ENCODE measurements at places on chromosomes 16 and 17.

GRCh38 chr16:58187092-58187491 lies 10.8 kb downstream of the CSNK2A2 start:
- no peak for DNase-seq

DNA sequence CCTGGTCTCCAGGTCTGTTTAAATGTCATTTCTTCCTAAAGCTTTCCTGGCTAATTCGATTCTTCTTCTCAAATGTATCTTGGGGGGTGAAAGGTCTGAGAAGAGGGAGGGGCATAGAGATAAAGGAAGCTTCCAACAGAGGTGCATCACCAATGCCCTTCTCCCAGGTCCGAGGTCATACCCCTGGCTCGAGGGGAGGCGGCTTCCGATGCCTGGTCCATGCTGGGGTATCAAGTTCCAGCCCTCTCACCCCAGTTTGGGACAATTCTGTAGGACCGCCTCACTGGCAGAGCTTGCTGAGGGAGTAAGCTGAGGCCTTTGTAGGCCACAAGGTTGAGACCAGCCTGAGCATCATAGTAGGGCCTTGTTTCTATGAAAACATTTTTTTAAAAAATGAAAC lies 10.3 kb upstream of the CEP20 start:
- no peak for DNase-seq

DNA sequence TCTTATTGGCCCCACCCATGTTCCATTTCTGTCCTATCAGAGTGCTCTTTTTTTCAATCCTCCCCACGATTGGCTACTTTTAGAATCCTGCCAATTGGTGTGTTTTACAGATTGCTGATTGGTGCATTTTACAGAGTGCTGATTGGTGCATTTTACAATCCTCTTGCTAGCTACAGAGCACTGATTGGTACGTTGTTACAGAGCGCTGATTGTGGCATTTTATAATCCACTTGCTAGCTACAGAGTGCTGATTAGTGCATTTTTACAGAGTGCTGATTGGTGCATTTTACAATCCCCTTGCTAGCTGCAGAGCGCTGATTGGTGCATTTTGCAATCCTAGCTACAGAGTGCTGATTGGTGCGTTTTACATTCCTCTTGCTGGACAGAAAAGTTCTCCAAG lies 9.5 kb upstream of the CCL17 start:
- DNase-seq: no peak

DNA sequence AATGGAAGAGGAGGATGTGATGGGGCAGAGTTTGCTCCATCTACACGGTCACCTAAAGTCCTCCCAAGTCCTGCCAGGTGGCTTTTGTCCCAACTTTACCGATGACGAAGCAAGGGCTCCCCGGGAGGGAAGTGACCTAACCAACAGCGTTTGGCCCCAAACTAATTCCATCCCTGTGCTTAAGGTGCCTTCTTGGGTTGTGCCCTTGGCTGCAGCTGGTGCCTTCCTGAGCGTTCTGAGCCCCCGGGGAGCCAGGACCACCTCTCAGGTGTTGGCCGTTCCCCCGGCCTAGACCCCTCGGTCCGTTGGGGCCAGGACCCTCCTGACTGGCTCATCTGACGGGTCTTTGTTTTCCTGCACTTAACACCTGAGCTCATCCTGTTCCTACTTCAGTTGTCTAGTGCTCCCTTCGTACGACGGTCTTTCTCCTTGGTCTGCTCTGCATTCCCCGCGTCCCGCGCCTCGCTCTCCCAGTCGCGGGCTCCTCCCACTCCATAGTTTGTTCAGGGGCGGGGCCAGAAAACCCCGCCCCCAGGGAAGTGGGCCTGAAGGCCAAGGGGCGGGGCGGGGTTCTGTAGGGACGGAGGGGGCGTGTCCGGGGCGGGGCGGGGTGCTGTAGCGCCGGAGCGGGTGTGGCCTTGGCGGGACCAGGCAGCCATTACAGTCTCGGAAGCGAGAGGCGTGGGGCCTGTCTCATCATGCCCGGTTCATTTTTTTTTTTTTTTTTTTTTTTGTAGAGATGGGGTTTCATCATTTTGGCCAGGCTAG lies 822 bp upstream of the ZSCAN10 start:
- DNase-seq: peak; percentile 88

DNA sequence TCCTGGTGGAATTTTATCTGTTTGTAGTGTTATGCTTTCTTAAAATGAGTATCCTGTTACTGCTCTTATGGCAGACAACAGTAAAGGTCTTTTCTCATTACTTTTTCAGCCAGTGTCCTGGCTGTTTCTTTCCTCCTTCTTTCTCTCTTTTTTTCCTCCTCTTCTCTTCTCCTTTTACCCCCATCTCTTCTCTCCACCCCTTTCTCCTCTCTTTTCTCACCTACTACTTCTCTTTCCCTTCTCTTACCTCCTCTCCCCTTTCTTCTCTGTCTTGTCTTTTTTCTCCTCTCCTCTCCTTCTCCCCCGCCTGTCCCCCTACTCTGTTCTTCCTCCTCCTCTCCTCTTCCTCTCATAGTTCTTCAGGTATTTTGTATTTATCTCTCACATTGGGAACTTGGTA lies 48.9 kb downstream of the CPD start:
- DNase-seq: no peak
